Stimulated activated CD8-positive, alpha-beta memory T cell treated with anti-CD3 and anti-CD28 coated beads, Interleukin-15, amount 100 ng/mL, for 4 hours (primary cell): ENCODE measurements at places on chromosomes 4 and X.

DNA sequence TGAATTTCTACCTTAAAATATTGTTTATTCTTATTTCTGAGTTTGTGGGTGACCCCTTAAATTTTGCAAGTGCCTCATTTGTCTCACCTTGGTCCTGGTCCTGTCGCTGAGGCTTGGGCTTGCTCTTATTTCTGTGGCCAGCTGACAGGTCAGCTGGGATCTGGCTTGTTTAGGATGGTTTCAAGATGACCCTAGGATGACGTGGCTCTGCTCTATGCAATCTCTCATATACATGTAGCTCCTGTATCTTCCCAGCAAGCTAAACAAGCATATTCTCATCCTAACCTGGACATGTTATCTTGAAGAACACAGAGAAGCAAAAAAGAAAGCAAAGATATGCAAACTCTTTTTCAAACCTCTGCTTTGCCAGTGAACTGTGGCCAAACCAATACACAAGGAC lies 158.4 kb downstream of the BANK1 start:
- no peak for DNase-seq

DNA sequence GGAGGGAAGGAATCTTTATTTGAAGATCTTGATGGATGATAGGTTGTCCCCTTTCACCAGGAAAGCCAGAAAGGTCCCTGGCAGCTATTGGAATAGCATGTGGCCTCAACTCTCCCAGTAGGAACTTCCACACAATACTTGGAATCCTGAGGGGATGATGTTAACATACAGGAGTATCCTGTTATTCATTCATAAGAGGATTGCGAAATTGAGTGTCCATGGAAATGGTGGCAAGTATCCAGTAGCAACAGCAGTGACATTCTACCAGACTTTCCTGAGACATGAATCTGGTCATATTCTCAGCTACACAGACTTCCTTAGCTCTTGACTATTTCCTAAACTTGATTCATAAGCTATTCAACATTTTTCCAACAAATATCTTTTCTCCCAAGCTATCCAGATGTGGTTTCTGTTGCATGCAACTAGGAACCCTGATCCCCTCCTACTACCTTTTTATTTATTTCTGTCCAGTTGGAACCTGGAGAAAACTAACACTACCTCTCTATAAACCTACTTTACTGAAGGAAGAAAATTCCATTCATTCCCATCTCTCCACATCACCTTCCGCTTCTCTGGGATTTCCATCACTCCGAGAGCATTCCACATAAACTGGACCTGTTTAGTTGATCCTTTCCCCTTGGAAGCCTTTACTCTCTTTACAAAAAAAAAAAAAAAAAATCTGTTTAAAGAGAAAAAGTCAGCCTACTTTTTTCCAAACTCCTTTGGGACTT lies 101.8 kb downstream of the ANXA5 start:
- no peak for DNase-seq

DNA sequence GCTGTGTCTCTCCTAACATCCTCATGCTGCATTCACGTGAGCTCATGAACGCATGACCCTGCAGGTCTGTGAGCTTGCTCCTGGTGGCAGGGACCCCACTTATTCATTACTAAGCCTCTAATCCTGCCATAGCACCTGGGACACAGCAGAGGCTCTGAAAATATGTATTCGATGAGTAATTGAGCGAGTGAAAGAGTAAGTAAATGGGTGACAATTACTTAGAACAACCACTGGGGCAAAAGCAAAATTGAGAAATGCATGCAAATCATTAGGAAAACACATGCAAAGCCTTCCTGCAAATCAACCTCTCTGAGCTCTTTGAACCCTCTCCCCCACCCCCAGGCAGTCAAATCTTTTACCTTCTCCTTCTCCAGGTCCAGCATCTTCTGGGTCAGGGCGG lies 23.6 kb upstream of the C4orf50 start:
- no peak for DNase-seq

DNA sequence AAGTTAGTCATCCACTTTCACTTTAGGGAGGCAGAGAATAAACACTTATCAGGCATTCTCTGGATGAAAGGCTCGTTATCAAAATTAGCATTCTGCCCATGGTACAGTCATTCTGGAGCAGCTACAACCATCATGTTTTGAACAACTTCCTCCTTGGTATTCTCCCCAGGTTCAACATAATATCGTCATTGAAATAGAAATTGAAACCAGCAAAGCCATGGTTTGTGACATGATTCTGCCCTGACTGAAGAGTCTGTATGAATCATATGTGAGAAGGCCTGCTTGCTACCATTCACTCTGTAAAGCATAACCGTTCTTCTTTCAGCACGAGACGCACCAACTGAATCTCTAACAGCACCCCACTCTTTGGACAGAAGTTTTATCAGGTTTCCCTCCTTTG lies 127.5 kb upstream of the RADX start:
- no peak for DNase-seq

GRCh38 chr4:20882500-20882899 lies 182.2 kb downstream of the PACRGL start:
- DNase-seq, result no peak

- no peak for DNase-seq
These were observed 35.0 kb upstream of the CCKAR start for GRCh38 chr4:26525136-26525770.

GRCh38 chr4:173281406-173282255 lies 52.5 kb downstream of the HMGB2 start:
- DNase-seq, result no peak

- DNase-seq, result no peak
These were observed 458.1 kb downstream of the STIM2 start for GRCh38 chr4:27318740-27319139.

- DNase-seq, result no peak
These were observed 7.7 kb downstream of the PROM1 start for GRCh38 chr4:16075975-16076757.

- no peak for DNase-seq
These were observed 11.4 kb upstream of the MAP9 start for GRCh38 chr4:155388162-155388561.

- no peak for DNase-seq
These were observed at the start of gene ARHGAP24 for GRCh38 chr4:85474818-85475630. Gene ARHGAP24 (plus strand): TSS chr4:85475150.
